ENCODE measurements at places on chromosomes 5 and 9. TPM values are rescaled to one million over a fixed set of nuclear protein-coding genes. Genes with fewer than 3 reads are reported as not detected.

GABRA1 gene
- polyA plus RNA-seq: not detected

SYNPO gene
- polyA plus RNA-seq: 46.3 TPM

GKAP1 gene
- polyA plus RNA-seq: 8.6 TPM

MARCOL gene
- not detected for polyA plus RNA-seq

LTC4S gene
- polyA plus RNA-seq: 20.1 TPM

MSX2 gene
- 0.37 TPM for polyA plus RNA-seq

ANKRD18A gene
- polyA plus RNA-seq: 2.4 TPM

NDUFA8 gene
- polyA plus RNA-seq: 264 TPM

CD14 gene
- 43.8 TPM for polyA plus RNA-seq

AHRR gene
- 0.71 TPM for polyA plus RNA-seq

PCDHA1 gene
- not detected for polyA plus RNA-seq

PTPN3 gene
- 33.7 TPM for polyA plus RNA-seq

SLC2A8 gene
- polyA plus RNA-seq: 22.0 TPM

SUSD1 gene
- 11.0 TPM for polyA plus RNA-seq

SGCD gene
- polyA plus RNA-seq: 0.99 TPM

IRX2 gene
- polyA plus RNA-seq: 11.7 TPM

PLPP7 gene
- 5.5 TPM for polyA plus RNA-seq

SERF1A gene
- polyA plus RNA-seq: 2.1 TPM

ECPAS gene
- 28.1 TPM for polyA plus RNA-seq

SPOCK1 gene
- 32.8 TPM for polyA plus RNA-seq

SH3RF2 gene
- 1.3 TPM for polyA plus RNA-seq

IL9 gene
- polyA plus RNA-seq: not detected

TNFSF8 gene
- 0.43 TPM for polyA plus RNA-seq

MZB1 gene
- polyA plus RNA-seq: 1.2 TPM

SPAG8 gene
- polyA plus RNA-seq: 2.4 TPM

SLC6A7 gene
- polyA plus RNA-seq: not detected

SPINK1 gene
- 234 TPM for polyA plus RNA-seq

Data from kidney (tissue), 22 donors.